ENCODE measurements at places on chromosomes 7 and 10.

- no peak for DNase-seq
Measured at GRCh38 chr10:4306871-4307270, 519.1 kb upstream of the AKR1E2 start.

- DNase-seq, result peak; percentile 56
Measured at GRCh38 chr10:74238031-74238431, 87.0 kb downstream of the ADK start.

DNA sequence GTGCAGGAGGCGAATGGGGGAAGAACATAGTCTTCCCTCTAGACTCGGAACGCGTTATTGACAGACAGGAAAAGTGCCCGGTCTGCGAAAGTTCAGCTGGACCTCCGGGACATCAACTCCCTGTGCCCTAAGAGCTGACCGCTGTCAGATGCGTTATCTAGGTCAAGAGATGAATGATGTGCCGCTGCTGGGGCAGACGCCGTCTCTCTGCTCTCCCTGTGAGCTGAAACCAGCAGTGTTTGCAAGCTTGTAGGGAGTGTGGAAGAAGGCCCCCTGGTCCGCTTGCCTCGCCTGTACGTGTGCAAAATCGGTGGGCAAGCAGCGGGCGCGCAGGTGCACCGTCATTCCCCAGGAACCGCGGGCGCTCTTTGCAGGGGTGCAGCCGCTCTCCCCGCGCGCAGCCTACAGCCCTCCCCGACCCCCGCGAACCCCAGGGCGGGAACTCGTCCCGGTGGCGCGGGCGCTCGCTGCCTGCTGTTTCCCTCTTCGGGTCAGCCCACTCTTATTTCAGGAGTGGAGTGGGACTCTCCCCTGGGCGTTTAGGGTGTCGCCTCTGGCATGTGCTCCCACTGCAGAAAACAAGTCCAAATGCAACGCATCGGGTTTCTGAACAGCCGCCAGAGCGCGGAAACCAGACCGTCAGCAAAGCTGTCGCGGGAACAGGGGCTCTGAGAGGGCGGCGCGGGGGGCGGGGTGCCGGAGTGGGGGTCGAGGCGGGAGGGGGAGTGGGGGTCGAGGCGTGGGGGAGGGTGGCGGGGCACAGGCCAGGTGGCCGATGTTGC, 1.8 kb upstream of the PFKFB3 start:
- DNase-seq, result peak; percentile 58

DNA sequence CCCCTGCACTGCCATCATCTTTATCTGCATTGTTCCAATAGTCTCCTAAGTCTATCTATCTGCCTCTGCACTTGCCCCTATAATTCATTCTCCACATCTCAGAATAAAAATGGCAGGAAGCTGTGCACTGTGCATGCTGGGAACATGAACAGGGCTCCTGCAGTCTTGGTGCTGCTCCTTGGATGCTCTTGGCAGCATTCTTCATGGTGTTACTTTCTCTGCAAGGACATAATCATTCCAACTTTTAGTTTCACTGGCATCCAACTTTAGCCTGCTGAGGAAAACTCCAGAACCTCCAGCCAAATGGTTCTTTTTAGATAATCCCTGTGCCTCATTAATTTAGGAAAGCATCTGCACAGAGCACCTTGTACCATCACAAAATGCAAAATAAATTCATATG, 208.3 kb downstream of the STK31 start:
- DNase-seq, result no peak

GRCh38 chr7:24982917-24983316, 2.9 kb upstream of the OSBPL3 start:
- DNase-seq, result peak; percentile 17

DNA sequence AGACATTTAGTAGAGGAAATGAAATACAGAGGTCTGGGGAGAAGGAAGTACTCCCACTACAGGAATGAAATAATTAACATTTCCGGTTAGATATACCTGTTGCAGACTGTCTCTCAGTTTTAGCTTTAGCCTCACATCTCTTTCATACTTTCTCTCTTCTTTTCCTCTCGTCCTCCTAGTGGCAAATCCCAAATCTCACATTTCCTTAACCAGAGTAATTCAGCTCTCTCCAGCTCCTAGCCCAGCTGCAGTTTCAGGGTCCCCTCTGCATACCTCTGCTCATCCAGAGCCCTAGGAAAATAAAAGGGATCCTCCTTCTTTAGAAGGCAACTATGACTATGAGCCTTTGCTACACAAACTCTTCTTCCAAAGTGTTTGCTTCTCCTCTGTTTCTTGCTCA, 643.2 kb downstream of the PHTF2 start:
- no peak for DNase-seq

DNA sequence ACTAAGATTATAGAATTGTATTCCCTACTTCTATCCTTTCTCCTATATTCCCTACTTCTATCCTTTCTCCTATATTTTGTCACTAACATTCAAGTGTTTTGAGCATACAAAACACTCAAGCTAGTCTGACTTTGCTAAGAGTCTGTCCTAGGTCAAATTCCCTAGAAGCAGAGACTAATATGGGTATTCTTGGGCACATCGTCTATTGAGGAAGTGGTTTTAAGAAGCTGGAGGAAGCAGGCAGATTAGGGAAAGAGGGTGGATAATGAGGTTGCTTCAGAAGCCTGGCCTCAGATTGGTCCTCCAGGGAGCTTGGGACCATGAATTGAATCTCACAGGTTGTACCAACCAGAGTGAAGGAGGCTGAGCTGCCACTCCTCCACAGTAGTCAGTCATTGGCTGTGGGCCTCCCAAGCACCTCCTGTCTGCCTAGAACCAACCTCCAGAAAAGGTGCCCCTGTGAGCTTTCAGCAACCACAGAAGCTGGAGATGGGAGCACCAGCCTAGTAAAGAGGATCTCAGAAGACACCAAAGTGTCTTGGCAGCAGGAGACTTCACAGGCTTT, 295.9 kb upstream of the PHF14 start:
- no peak for DNase-seq

DNA sequence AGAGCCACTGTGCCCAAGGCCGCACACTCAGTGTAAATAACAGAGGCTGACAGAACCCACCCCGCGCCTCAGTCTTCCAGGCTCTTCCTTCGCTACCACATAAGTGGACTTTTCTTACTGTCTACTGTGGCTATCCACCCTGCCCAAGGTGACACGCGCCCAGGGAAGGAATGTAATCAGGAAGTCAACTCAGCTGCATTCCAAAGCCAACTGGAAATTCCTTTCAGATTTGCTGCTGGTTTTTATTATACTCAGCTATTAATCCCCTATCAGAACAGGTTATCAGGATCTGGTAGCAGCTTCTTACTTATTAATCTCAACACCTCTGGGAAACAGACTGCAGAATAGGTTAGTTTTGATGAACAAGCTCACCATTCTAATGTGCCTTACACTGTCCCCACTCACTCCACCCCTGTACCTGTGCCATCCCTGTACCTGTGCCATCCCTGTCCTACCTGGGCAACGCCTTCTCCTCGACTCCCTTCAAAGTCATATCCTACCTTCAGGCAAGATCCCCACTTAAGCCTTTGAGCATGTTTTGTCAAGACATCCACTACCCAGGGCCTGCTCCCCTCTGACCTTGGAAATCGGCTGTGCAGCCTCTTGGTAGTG, 90.7 kb downstream of the NHLRC2 start:
- peak; percentile 79 for DNase-seq

GRCh38 chr7:107998660-107999480, 4.1 kb downstream of the LAMB1 start:
- DNase-seq, result no peak

DNA sequence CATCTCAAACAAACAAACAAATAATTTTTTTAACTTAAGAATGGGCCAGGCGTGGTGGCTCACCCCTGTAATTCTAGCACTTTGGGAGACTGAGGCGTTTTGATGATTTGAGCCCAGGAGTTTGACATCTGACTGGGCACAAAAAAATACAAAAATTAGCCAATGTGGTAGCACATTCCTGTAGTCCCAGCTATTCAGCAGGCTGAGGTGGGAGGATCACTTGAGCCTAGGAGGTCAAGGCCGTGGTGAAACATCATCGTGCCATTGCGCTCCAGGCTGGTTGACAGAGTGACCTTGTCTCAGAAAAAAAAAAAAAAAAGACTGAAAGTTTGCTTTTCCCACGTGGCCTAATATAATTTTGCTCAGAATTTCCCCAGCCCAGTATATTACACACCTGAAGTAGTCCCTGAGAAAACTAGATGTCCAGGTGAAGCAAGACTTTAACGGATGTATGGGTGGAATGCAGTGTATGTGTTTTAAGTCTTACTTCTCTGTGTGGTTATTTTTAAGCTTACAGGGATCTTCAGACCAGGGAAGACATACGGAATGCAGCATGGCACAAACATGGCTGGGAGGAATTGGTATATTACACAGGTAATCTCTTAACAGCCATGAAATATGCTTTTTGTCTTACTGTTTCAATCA, 32.6 kb downstream of the NIPSNAP2 start:
- DNase-seq, result no peak

- peak; percentile 11 for DNase-seq
Measured at GRCh38 chr7:111164442-111164841, 73.5 kb downstream of the LRRN3 start.

- DNase-seq, result no peak
Measured at GRCh38 chr10:824497-824896, 107.0 kb downstream of the LARP4B start.

- no peak for DNase-seq
Measured at GRCh38 chr10:100109670-100110069, 28.0 kb upstream of the CPN1 start.

DNA sequence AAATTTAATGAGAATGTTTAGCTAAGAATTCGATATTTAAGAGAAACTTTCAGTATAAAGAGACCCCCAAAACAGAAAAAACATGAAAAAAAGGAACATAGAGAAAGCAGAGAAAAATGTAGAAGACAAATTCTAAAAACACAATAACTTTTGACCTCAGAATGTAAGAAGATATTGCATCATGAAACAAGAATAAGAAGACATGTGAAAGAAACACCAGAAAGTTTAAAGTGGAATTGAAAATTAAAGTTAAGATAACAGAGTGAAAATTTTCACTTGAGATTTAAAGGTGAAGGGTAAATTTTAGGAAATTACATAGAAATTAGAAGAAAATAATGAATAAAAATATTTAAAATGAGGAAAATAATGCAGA, 78.2 kb upstream of the FAM3C start:
- no peak for DNase-seq

GRCh38 chr7:96013836-96014235, 241.5 kb downstream of the DYNC1I1 start:
- DNase-seq, result no peak

DNA sequence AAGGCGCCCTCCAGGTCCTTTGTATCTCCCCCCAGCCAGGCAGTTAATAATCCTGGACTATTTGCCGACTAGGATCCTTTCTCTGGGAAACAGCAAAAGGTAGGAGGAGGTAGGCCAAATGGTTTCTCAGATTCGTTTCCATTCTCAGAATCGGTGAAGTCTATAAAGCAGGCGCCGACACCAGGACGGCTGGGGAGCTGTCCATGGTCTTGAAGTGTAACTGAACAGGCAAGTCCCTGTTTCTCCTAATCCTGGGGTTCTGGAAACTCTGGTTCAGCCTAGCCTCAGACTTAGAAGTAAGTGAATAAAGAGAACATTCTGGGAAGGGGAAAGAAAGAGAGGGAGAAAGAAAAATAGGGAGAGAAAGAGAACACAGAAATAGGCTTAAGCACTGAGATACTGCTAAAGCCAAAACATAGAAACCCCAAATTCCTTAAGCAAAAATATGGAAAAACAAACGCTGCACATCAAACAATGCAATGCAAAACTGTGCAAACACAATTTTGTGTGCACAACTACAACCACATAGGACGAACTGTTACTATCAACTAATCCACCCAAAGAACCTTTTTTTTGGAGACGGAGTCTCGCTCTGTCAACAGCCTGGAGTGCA, 11.1 kb upstream of the INA start:
- peak; percentile 78 for DNase-seq

DNA sequence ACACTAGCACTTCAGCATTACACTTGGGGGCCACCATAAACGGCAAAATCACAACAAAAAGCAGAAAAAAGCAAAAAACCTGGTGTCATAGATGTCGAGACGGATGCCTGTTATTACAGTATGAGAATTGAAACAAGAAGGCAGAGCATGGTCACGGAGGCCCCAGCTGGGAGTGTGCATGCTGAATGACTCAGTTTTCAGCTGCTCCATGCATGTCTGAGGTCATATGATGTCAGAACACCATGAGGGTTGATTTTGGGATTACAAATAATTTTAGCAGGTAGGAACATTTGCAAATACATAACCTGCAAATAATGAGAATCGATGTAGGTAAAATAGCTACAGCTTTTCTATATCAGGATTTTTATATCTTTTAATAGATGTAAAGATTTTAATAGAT, 19.1 kb downstream of the ZMYND11 start:
- DNase-seq, result peak; percentile 24

DNA sequence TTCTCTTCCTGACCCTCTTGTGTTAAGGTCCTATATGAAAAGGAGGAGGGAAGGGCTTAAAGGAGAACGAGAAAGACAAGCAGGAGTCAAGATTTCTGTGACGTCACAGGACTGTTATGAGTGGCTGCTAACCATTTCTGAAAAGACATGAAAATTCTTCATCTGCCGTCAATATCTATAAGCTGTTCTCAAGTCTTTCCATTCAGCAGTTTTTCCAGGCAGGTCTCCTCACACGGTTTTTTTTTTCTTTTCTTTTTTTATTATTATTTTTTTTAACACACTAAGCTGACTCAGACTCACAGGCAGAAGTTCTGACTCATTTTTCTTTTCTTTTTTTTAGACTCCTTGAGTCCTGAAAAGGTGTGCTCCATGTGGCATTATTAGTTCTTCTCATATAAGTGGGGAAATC, 72.0 kb downstream of the DGKI start:
- peak; percentile 36 for DNase-seq

- DNase-seq, result peak; percentile 35
Measured at GRCh38 chr10:76422769-76423168, 991.3 kb downstream of the LRMDA start.

- DNase-seq, result no peak
Measured at GRCh38 chr7:27239387-27240014, 3.1 kb upstream of the EVX1 start.

- DNase-seq, result no peak
Measured at GRCh38 chr7:30328381-30328780, 44.0 kb downstream of the ZNRF2 start.

- DNase-seq, result peak; percentile 71
Measured at GRCh38 chr7:110600956-110601355, 490.0 kb upstream of the LRRN3 start.

GRCh38 chr10:95276367-95277200, 14.2 kb downstream of the PDLIM1 start:
- peak; percentile 16 for DNase-seq

- DNase-seq, result no peak
Measured at GRCh38 chr7:51239691-51240090, 76.9 kb downstream of the COBL start.

- no peak for DNase-seq
Measured at GRCh38 chr10:80709866-80710265, 172.2 kb downstream of the SH2D4B start.

DNA sequence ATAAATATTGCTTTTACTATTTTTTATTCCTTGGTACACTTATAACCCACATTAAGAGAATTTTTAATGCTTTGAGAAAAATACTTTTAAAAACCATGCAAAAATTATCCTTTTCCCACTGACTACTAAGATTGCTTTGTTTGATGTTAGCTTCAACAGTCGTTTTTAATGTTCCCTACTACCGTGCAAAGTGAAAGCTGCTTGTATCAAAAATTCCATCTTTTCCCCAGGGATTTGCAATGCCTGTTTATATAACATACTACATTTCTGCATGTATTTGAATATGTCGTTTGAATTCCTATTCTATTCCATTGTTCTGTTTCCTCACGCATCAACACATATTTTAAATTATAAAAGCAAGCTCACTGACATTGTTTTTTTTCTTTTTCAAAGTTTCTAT, 54.4 kb downstream of the TFPI2 start:
- DNase-seq, result no peak

GRCh38 chr10:77226452-77226851, 411.2 kb downstream of the KCNMA1 start:
- no peak for DNase-seq

- DNase-seq, result no peak
Measured at GRCh38 chr7:108908456-108908855, 338.8 kb downstream of the DNAJB9 start.

Data from EH (cell line).